ENCODE measurements at places on chromosomes 2 and 18. TPM values are rescaled to one million over a fixed set of nuclear protein-coding genes. Genes with fewer than 3 reads are reported as not detected.

DNA sequence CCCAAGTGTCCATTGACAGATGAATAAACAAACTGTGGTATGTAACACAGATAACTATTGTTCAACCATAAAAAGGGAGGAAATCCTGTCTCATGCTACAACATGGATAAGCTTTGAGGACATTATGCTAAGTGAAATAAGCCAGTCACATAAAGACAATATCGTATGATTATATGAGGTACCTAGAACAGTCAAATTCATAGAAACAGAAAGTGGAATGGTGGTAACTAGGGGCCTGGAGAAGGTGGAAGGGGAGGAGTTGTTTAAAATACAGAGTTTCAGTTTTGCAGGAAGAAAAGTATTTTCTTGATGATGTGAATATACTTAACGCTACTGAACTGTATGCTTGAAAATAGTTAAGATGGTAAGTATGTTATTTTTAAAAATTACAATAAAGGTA lies 304.6 kb upstream of the CXCR4 start:
- no peak for DNase-seq

GRCh38 chr18:10449396-10449795 lies 5.0 kb upstream of the APCDD1 start:
- no peak for DNase-seq

TWIST2 gene
- 13.6 TPM for total RNA-seq

DNA sequence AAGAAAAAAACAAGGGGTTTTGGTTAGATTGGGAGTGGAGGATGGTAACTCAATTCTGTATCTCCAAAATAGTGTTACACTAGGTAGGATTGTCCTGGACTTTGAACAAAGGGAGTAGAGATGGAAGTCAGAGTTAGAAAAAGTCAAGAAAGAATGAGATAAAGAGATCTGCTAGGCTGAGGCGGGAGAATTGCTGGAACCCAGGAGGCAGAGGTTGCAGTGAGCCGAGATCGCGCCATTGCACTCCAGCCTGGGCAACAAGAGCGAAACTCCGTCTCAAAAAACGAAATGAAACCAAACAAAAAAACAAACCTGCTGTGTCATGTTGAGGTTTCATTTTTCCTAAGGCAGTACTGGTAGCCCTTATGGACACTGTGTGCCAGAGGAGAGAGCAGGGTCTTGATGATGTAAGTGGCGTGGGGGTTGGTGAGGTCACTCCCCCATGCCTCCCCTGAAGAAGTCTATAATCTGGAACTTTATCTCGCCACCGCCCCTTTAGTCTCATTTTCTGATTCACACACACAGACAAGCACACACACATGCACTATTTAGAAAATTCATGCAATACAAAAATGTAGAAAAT lies 10.5 kb downstream of the DRC1 start:
- DNase-seq = peak; percentile 72

POTEC gene
- total RNA-seq = not detected

GRCh38 chr2:240594511-240595380 lies 8.2 kb downstream of the CAPN10 start:
- no peak for DNase-seq

GRCh38 chr2:232463701-232464543 lies 8.0 kb downstream of the ALPI start:
- no peak for DNase-seq

TMEM185B gene
- total RNA-seq = 53.8 TPM

DNA sequence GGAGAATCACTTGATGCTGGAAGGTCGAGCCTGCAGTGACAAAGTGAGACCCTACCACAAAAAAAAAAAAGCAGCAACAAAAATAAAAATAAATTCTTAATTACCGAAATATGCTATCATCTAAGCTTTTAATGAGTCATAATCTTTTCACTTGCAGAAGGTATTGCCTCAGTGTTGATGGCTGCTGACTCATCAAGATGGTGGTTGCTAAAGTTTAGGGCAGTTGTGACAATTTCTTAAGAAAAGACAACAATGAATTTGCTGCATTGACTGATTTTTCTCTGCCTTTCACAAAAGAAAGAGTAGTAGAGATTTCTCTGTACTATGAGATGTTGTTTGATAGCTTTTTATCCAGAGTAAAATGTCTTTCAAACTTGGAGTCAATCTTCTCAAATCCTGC lies 1809.0 kb downstream of the SUCLG1 start:
- no peak for DNase-seq
